ENCODE measurements at places on chromosomes 4 and X.
A peak's percentile ranks its signal among the peaks of the same experiment; 100 is the strongest.

GRCh38 chr4:37815591-37815990 is 10.9 kb upstream of the PGM2 start:
- no peak for DNase-seq

GRCh38 chr4:182143086-182143821 is 99.9 kb upstream of the TENM3 start:
- no peak for DNase-seq

GRCh38 chr4:41452484-41453225 is 85.3 kb upstream of the LIMCH1 start:
- no peak for DNase-seq

DNA sequence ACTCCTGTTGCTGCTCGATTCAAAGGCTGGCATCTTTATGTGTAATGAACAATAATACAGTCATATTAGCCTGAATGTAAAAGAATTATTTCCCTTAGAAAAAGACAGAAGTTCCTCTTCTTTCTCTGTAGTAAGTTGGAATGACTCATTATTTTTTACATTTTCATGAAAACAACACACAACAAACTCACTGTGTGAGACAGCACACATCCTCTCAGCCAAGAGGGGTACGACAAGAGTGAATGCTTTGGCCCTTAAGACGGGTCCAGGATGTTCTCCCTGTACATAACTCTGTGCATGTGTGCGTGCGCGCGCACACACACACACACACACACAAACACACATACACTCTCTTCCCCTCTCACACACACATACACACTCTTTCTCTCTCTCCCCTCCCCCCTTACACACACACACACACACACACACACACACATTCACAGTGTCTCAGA is 72.8 kb downstream of the MANBA start:
- DNase-seq: no peak

DNA sequence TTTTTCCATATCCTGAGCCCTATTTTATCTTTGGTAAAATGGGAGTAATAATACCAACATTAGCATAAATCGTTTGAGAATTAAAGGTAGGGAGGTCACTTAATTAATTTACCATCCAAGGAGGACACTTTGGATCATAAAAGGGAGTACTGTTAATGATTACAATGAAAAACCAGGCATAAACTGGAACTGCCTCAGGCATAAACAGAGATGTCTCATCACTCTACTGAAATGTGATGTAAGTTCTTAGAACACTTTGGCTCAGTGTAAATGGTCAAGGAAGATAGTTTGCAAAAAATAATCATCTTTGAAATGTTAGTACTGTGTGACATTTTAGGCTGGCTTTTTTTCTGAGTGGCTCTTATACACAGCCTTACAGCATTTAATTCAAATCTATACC is 268.7 kb downstream of the SLC39A8 start:
- no peak for DNase-seq

- DNase-seq: peak; percentile 2
These were observed 15.2 kb downstream of the ASB11 start for GRCh38 chrX:15299941-15300851.

DNA sequence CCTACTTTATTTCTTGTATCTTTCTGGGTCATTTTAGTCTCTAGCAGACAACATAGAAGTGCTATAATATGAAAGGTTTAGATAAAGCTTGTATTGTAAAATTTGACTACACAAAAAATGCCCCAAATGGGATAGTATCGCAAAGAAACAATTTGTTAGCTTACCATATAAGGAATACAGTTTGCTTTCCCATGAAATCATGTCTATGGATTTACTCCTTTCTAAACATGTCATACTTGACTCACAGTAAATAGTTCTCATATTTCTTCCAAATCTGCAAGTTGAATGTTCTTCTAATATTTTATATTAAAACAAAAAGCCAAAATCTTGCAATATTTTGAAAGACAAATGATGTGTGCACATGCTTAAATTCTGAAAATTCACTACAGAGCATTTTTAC is 103.9 kb downstream of the PPA2 start:
- no peak for DNase-seq

- no peak for DNase-seq
These were observed 26.2 kb upstream of the ZBTB33 start for GRCh38 chrX:120224388-120224787.

DNA sequence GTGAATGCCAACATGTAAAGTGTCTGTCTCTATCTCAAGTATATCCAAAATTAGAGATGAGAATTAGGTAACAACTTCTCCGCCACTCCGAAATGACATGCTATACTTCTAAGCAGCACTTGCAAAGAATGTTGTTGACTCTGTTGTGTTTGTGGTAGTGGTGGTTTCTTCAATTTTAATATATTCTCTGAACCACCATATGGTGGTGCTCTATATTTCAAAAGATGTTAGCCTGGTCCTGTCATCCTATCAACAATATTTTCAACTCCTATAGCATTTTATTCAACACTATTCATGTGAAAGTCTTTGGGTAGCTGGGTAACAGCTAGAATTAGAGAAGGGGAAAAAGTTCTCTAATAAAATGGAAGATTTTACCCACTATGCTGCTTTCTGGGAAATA is 1622.8 kb upstream of the IGFBP7 start:
- no peak for DNase-seq

DNA sequence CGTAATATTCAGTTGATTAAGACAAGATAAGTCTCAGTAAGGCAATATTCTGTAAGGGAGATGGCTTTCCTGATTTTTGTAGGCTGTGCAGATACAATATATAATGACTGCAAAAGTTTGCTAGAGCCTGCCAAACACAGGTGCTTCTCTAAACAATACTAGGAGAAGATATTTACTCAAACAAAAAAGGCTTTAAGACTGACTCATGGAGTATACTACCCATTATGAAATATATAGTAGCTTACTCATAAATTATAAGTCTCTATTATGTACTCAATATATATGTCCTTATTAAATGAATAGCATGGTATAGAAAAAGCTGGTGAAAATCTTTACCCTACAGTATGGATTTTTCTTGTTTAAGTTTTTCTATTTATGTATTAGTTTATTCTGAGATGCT is 93.2 kb upstream of the IL15 start:
- no peak for DNase-seq

- no peak for DNase-seq
These were observed 32.2 kb upstream of the MSL3 start for GRCh38 chrX:11725631-11726442.

DNA sequence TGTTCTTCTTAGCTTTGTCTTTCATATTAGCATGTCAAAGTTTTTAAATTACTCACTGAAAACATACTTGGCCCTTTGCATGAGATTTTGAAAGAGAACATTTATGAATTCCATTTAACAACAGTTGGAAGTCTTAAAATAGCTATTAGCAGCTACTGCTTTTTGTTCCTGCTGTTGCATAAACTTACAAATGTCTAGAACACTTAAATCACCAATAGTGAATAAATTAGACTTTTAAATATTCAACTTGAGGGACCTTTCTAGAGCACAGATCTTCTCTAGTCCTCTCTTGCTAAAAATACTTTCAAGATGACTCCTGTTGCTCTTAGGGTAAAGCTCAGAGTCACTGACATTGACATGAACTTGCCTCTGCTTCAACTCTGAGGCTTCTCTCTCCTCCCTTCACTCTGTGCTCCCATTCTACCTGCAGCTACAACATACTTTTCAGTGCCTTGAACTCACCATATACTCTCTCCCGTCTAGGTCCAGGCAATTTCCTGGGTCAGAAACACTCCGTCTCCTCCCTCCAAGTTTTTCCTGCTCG is 15.8 kb upstream of the TXK start:
- DNase-seq: no peak

DNA sequence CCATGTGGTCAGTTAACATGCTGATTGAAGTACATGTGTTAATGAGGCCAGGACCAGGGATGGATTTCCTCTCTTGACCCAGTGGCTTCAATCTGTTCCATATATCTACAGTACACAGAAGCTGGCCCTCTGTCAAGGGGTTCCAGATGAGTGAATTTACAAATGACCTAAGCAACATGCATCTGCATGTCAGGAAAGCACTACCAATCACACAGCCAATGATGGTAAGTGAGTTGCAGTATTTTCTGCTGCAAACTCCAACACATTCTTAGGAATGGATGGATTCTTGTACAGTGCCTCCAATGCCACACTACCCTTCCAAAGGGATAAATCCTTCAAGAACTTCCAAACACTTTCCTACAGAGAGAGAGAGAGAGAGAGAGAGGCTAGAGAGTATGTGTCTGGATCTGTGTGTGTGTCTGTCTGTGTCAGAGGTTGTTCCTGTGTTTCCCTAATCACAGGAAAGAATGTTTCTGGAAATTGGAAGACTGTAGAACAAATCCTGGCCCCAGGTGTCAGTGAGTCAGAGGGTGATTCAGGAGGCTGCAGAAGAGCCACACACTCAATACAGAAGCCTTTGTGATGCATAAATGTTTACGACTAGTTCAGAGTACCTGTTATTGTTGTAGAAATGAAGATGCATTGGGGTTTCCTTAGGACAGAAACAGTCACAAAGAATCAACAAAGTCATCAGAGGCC is 107.5 kb downstream of the GUCY2F start:
- no peak for DNase-seq

- DNase-seq: no peak
These were observed 1.0 kb upstream of the GABRG1 start for GRCh38 chr4:46124773-46125413.

GRCh38 chr4:119655111-119655837 is 26.7 kb upstream of the PDE5A start:
- DNase-seq: no peak

- DNase-seq: no peak
These were observed 78.1 kb upstream of the DHRSX start for GRCh38 chrX:2578864-2579263.

DNA sequence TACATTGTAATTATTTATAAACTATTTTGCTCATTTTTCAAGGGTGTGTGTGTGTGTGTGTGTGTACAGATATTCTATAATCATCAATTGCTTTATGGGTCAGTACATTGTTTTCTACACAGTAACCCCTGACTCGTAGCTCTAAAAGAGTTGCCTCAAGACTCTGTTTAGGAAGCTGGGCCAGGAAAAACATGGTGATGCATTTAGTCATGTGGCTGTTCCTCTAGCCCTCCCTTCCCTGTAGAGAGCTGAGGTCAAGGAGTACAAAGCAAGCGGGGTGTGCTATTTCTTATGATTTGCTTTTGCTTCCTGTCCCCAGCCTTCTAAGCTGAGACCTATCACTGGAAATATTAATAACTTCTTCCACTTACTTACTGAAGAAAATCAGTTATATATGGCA is 34.8 kb upstream of the SPANXD start:
- no peak for DNase-seq

DNA sequence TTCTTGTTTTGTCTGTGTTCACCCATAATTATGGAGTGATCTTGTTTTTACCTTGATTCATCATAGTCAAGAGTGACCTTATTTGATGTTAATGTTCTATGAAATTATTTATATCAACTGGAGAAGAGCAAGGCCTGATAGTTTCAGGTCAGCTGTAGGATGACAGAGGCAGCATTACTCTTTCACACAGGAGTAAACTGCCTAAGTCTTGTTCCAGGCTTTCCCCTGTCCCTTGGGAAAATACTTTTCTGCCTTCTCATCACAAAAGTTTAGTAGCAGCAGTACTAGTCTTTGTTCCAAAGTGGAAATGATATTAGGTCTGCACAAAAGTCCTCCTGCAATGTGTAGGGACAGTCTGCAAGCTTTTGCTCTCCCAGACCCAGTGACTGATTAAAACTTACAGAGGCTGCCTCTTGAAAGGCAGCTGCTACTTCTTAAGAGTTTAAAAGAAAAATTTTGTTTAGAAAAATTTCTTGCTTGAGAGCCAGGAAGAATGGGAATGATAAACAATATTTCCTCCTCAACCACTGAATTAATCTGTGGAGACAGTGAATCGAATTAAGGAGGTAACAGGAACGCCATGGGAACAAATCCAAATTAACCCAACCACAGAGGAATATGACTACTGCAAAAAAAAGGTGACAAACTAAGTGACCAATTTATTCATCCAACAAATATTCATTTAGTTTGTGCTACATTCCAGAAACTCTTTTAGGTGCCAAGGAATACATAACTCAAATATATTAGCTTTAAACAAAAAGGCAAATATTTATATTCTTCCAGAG is 991.4 kb upstream of the PABPC4L start:
- DNase-seq: no peak

DNA sequence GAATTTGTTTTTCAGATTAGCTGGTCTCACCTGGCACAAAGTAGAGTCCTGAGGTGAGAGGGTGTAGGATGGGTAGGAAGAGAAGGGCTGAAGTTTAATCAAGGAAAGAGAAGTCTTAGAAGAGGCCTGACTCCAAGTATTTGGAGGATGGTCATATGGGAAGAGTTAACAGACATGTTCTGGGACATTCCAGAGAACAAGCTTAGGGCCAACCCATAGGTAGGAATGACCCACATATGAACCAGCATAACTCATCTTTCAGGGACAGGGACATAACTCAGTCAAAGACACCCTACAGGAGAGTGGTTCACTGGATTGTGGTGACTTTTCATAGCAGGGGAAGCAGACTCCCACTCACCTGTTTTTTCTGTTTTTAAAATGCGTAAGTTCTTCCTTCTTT is 27.9 kb upstream of the ANXA5 start:
- DNase-seq: no peak

- no peak for DNase-seq
These were observed 558.2 kb upstream of the DIPK2B start for GRCh38 chrX:45758738-45759397.

GRCh38 chrX:40761762-40762161 is 26.4 kb upstream of the MED14 start:
- DNase-seq: no peak

DNA sequence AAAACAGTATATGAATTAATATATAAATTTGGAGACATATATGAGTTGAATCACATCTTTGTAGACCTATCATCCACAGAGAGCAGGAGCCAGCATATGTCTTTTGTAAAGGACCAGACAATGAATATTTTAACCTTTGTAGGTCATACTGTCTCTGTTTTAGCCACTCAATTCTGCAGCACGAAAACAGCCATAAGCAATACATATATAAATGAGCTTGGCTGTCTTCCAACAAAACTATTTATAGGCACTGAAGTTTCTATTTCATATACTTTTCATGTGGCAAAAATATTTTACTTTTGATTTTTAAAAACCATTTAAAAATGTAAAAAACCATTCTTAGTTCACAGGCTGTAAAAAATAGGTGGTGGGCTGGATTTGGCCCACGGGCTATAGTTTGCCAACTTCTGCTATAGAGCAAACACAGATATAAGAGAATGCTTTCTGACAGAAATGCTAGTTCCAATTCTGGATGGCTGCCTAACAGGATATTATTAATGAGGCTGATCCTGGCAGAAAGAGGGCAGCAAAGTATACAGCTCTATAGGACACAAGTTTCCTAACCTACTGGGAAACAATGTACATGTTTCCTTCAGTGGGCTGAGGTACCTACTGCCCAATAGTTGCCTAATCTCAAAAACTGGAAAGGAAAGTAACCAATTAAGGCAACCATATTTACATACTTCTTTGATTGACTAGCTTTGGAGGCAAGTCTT is 58.1 kb upstream of the UCP1 start:
- DNase-seq: no peak

GRCh38 chrX:2351321-2351720 is 149.5 kb downstream of the DHRSX start:
- no peak for DNase-seq
